ENCODE measurements at places on chromosomes 2 and 18.

GRCh38 chr2:221429741-221430491 is 142.2 kb downstream of the EPHA4 start:
- DNase-seq: no peak

- no peak for DNase-seq
Observed at GRCh38 chr18:51039138-51040112, 9.4 kb downstream of the SMAD4 start.

DNA sequence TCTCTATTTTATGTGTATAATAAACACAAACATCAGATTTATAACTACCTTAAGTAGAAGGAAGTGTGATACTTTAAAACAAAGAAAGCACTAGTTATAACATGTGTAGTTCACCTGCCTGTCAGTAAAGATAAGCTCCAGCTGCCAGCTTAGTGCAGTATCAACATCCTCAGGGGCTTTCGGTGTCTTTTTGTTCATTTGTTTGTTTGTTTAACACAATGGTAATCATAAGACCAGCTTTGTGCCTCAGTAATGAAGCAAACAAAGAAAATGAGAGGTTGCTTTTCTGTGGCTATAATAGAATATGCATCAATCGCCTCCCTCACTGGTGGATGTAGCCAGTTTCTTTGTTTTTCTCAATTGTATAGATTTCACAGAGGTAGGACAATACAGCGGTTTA is 1499.0 kb upstream of the TMEFF2 start:
- DNase-seq: no peak

- DNase-seq: no peak
Observed at GRCh38 chr2:129721846-129722245, 257.6 kb upstream of the RAB6C start.

- DNase-seq: no peak
Observed at GRCh38 chr2:39870871-39871270, 91.8 kb upstream of the THUMPD2 start.

DNA sequence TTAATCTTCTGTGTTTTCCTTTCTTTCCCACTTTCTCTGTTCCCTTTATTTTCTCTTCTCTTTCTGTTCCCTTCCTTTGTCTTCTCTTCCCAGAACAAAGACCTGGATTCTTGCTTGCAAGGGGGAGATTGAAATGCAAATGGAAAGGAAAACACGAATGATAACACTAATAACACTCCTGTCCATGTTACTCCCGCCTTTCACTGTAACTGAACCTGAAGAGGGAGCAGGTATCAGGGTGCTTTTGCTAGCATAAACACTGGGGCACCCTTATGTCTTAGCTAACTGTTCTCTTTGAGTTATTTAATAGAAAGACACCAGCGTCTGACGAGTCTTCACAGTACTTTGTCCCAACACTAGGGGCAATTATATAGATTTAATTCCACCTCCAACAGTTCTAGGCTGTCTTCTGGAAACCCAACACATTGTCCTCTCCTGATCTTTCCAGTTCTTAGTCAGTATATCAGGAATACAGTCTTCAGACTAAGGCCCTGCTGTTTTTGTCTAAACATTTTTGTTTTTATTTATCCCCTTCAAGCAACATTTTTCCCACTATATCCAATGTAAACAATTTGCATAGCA is 99.2 kb downstream of the PTPRM start:
- DNase-seq: no peak

- DNase-seq: no peak
Observed at GRCh38 chr2:156784020-156784701, 348.0 kb downstream of the GPD2 start.

GRCh38 chr2:231710799-231711676 is 2.7 kb downstream of the PTMA start:
- no peak for DNase-seq
